ENCODE measurements at places on chromosomes 7 and 10.

- no peak for DNase-seq
These were observed 33.5 kb upstream of the VPS41 start for GRCh38 chr7:38942431-38943051.

DNA sequence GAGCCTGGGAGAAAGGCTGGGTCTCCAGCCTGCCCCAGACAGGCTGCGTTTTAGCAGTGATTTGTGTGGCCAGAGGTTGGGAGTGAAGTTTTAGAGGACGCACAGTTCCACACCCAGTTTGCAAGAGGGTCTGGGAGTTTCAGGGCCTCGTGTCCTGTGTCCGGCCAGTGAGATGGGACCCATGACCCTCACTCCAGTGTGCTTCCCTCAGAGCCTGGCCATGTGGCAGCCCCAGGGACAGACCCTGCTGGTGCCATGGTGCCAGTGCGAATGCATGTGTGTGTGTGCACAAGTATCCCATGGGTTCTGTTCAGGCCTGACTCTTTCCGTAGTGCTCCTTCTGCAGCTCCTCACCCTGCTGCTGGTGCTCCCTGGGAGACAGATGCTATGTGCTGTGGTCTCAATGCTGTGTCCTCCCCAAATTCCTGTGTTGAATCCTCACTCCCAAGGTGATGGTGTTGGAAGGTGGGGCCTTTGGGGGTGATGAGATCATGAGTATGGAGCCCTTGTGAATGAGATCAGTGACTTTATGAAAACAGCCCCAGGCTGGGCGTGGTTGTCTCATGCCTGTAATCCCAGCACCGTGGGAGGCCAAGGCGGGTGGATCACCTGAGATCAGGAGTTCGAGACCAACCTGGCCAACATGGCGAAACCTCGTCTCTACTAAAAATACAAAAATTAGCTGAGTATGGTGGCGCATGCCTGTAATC, 16.5 kb downstream of the ECHDC3 start:
- DNase-seq: no peak

DNA sequence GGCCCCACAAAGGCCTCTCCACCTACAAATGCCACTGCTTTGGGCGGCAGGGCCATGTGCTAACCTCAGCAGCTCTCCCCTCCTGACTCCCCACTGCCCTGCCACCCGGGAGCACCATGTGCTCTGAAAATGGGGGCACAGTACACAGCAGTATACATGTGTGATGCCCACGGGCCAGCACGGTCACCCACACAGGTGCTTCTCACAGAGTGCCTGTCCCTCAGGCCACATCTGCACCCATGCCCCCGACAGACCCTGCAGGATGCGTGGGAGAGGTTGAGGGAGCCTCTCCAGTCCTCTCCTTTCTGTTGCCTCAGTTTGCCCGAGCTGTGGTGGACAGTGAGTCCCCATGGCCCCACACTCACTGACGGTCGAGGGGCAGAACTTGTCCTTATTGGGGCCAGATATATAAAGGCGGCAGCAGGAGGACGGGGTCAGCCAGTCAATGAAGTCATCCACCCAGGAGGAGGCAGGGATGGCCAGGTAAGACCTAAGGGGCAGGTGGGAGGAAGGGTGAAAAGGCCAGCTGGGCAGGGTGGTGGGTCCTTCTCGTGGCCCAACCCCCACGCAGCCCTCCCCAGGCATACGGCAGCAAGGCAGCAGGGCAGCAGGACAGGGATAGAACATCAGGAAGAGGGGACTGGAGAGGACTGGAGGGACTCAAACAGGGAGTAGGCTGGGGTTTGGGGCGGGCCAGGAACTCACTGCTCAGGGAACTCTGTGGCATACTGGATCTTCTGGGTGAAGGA, 19.6 kb downstream of the NPC1L1 start:
- DNase-seq: no peak

GRCh38 chr7:55493408-55493807, 78.9 kb downstream of the VOPP1 start:
- no peak for DNase-seq

GRCh38 chr10:113585949-113586348, 33.1 kb downstream of the HABP2 start:
- no peak for DNase-seq

- DNase-seq: no peak
These were observed 142.8 kb downstream of the CXCL12 start for GRCh38 chr10:44242091-44242490.

DNA sequence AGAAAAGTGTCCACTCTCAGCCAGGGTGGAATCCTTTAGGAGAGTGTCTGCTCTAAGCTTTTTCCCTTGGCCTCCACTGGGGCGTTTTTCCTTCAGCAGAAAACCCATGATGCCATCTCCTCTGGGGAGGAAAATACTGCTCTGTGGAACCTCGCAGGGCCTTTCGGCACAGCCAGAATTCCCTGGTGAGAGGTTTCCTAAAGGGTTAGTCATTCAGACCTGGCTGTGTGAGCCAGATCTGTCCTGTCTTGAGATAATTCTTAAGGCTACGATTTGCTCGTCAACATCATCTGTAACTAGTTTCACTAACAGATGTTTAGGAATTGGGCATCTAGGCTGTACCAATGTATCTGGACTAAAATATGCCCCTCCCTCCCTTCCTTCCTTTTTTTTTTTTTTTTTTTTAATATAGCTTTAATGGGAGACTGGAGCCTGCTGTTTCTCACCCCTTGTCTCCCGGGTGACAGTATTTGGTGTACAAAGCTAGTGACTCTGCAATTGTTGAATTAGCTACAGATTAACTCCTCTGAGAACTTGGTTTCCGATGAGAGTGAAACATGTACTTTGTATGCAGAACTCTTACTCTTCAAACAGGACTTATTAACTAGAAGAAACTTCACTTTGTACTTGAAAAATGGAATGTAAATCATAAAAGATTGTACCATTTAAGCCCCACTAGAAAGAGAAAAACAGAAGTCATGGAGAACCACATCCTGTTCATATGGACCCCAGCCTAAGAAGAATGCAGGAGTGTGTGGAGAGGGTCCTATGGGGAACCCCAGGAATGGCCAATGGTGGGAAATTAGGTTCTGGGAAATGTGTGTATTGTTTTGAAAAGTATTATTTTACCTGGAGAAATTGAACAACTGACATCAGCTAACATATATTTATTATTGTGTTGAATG, 230.9 kb downstream of the CAMK1D start:
- no peak for DNase-seq

DNA sequence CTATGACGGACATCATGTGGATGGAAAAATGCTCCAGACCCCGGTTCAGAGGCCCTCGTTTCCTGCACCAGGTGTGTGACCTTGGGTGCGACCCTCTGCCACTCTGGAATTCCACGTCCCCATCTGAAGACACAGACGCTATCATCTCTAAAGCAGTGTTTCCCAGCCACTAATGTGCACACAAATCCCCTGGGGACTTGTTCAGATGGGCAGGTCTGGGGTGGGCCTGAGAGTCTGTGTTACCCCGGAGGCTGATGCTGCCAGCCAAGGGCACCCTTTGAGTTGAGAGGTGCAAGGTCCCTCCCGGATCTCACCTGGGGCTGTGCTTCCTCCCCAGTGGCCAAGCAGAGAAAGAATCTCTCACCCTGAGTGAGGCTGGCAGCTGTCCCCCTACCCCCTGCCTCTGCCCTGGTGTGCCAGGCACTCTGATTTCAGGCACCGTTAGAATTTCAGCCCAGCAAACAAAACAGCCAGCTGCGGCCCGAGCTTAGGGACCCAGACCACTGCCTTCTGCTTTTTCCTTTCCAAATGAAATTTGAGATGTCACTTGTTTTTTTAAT, 90.0 kb downstream of the SLIT1 start:
- no peak for DNase-seq

DNA sequence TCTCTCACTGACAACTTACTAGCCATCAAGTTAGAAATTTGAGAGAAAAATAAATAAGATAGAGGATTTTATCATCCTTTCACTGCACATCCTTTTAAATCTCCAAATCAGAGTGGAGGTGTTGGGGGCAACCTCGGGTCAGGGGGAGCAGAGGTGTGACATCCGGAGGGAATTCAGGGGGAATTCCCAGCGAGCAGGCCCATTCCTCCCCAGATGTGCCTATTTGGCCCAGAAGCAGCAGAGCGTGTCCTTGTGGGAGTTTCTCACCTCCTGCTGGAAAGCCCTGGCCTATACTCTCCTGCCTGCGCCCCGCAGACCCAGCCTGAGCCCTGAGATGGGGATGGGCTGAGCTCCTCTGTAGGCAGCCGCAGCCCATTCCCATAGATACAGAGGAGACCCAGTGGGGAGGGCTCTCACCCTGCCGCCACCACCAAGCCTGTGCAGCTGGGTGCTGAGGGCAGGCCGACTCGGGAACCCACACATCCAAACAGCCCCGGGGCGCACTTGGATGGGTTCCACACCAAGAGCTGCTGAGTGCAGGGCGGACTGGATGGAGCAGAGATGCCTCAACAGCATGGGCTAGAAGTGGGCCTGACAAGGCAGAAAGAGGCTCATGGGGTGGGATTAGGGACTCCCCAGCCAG, 124.5 kb downstream of the CXCL12 start:
- DNase-seq: no peak

DNA sequence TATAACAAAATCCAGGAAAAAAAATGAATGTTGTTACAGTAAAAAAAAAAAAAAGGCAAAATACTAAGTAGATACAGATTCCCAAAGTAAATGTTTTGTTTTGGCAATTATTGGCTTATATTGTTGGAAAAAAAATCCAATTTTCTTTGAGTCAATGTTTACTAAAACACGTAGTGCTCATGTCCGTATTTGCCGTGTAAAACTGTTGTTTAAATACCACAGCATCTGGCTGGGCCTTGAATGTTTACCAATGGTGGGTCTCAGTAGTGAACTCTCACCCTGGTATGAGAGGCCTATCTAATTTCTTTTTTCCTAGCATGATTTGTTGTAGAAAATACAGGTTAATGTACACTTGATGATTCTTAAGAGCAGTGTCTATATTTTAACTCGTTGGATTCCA, 41.4 kb upstream of the SLC26A5 start:
- no peak for DNase-seq

DNA sequence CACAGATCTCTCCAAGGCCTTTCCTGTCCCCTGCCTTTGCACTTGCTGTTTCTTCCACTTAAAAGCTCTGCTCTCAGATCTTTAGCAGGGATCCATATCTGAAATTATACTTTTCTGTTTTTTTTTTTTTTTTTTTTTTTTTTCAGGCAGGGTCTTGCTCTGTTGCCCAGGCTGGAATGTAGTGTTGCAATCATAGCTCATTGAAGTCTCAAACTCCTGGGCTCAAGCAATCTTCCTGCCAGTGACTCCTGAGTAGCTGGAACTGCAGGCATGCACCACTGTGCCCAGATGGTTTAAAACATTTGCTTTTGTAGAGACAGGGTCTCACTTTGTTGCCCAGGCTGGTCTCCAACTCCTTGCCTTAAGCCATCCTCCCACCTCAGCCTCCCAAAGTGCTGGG, 5.0 kb upstream of the TSPAN15 start:
- no peak for DNase-seq

GRCh38 chr10:113663142-113663541, 699 bp downstream of the NRAP start:
- peak; percentile 29 for DNase-seq

DNA sequence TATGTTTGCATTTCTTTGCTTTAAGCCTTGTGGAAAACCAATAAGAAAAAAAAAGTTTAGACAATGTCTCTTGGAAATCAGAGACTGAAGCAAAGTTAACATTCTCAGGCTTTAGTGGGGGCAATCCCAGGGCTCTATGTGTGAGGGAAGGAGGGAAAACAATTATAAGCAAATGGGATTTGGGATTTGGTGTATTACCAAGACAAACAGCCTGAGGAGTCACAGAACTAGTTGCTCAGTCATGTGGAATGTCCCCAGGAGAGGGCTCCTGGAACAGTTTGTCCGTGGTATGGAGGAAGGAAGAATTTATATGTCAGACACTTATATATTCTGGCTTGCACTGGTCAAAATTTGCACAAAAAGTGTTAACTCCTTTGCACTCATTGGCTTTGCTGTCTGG, 562.9 kb upstream of the TPK1 start:
- DNase-seq: no peak

GRCh38 chr7:143002106-143002505, 24.8 kb downstream of the OR9A2 start:
- peak; percentile 51 for DNase-seq

- DNase-seq: peak; percentile 85
These were observed 148.9 kb downstream of the PARD3 start for GRCh38 chr10:34666008-34666704.

GRCh38 chr7:12957487-12957886, 270.1 kb downstream of the ARL4A start:
- DNase-seq: no peak

- DNase-seq: peak; percentile 26
These were observed 137.7 kb downstream of the SEMA3C start for GRCh38 chr7:80781146-80781545.

DNA sequence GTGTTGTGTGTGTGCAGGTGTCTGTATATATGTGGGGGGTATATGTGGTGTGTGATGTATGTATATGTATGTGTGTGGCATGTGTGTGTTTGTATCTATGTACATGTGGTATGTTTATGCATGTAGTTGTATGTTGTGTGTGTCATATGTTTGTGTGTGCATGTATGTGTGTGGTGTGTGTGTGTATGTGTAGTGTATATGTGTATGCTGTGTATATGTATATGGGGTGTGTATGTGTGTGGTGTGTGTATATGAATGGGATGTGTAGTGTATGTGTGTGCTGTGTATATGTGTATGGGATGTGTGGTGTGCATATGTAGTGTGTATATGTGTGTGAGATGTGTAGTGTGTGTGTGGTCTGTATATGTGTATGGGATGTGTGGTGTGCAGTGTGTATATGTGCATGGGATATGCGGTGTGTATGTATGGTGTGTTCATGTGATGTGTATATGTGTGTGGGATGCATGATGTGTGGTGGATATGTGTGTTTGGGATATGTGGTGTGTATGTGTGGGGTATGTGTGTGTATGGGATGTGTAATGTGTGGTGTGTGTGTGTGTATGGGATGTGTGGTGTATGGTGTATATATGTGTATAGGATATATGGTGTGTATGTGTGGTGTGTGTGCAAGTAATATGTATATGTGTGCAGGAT, 30.0 kb downstream of the IKZF1 start:
- no peak for DNase-seq

DNA sequence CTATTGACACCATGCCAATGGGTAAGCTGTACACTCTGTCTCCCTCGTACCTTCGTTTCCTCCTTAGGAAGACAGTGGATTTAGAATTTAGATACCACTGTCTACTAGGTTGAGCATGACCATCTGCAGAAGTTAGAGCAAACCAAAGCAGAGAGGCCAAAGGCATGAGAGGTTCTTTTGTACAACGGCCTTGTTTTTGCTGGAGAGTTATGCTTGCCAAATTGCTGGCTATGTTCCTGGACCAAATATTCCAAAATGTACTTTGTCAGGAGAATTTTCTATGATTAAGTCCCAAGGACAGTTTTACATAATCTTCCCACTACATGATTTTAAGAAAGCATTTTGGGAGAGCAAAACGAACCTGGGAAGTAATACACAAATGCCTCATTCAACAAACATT, 47.9 kb upstream of the PLCE1 start:
- no peak for DNase-seq

- no peak for DNase-seq
These were observed 23.5 kb downstream of the DDX50 start for GRCh38 chr10:68924593-68924992.

DNA sequence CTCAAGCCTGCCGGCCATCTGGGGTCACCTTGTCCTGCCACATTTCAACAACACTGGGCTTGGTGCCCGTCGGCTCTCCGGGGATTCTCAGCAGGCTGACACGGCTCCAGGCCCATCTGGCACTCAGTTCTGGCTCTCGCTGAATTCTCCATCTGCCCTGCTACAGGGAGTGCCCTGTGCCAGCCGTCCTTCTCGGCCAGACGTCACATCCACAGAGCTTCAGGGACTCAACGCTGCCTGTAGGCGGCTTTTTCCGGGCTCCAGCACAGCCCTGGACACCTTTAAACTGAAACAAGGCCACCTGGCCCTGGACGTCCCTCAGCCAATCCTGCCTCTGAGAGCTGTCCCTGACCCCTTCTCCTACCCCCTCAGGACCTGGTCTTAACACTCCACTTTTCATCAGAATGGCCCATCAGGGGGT, 43.0 kb downstream of the TMEM130 start:
- peak; percentile 15 for DNase-seq
